Cardiac muscle cell (in vitro differentiated cells and primary cell): ENCODE measurements at places on chromosomes 12 and 14.

DNA sequence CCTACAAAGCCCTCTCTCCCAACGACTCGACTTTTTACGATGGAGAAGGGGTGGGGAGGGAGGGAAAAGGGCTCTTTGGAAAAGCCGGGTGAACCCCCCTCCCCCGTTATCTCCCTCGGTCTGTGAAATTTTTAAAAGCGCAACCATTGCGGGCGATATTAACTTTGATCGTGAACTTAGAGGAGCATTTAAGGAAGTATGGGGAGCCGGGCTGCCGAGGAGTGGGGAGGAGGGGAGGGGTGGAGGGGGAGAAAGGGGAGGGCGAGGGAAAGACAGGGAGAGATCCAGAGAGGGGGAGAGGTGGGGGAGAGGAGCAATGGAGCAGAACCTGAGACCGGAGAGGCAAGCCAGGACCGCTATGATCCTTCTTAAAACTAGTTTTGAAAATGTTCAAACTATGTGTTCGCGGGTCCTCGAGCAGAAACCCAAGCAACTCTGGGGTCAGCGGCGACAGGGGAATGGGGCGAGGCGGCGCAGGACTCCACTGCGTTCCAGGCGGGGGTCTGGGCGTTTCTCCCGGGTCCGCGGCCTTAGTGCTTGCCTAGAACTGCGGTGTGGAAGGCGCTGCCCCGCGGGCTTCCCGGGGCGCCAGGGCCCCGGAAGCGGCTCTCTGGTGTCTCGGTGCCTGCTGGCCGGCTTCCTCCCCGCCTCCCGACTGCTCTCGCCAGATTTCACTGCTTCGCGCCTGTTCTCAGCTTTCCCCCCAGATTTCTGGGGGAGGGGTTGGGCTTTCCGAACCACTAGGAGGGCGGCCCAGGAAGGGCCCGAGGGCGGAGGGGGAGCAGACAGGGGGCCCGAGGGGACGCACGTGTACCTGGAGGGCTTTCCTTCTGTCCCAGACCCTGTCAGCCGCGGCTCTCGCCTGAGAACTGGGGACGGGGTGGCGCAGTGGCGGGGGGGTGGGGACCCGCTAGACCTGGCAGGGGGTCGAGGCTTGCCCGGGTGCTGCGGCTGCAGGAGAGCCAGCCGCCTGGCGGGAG, at the start of gene HOTAIR:
Gene HOTAIR, minus strand, starts transcription at position 871 of the 980 bp plus-strand sequence.
- DNase-seq = no peak

GRCh38 chr12:58026897-58027891, 85.8 kb downstream of the ATP23 start:
- DNase-seq = no peak

GRCh38 chr12:86735851-86736250, 479.7 kb upstream of the MGAT4C start:
- no peak for DNase-seq

DNA sequence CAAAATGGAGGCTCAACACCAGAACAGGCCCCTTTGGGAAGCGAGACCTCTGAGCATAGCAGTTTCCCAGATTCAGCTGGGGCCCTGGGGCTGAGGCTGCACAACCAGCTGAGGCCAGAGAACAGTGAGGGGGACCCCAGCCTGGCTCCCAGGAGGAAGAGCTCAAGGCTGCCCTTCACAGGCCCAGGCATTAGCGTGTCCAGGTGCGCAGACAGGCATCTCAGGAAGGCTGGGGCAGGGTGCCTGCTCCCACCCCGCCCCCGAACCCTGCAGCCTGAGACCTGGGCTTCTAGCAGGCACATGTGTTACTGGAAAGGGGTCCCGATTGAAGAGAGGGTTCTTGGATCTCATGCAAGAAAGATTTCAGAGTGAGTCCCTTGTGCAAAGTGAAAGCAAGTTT, 27.2 kb downstream of the CALM1 start:
- no peak for DNase-seq

DNA sequence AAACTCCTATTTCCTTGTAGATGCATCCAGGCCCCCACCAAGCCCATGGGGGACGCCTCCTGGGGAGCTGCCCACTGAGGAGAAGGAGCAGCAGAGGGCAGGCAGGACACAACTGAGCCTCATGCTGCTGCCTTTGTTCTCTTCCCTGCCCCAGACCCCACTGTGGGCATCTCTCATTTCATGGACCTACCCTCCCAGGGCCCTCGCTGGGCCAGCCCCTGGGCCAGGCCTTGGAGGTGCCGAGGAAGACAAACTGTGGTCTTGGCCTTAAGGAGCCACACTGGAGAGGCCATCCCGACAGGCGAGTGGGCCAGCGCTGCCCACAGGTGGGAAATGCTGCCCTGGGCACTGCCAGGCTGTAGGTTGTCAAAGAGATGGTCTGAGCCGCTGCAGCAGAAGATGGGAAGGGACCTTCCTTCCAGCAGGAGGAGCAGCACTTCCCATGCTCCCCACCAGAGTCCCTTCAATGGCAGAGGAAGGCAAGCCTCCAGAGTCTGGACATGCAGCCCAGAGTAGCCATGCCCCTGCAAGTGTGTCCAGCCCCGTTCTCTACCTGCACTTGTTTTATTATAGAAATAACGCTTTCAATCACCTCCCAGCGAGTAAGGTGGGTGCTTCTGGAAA, 147.4 kb downstream of the BCL11B start:
- DNase-seq = no peak

- no peak for DNase-seq
Measured at GRCh38 chr12:86683568-86684304, 427.5 kb upstream of the MGAT4C start.

DNA sequence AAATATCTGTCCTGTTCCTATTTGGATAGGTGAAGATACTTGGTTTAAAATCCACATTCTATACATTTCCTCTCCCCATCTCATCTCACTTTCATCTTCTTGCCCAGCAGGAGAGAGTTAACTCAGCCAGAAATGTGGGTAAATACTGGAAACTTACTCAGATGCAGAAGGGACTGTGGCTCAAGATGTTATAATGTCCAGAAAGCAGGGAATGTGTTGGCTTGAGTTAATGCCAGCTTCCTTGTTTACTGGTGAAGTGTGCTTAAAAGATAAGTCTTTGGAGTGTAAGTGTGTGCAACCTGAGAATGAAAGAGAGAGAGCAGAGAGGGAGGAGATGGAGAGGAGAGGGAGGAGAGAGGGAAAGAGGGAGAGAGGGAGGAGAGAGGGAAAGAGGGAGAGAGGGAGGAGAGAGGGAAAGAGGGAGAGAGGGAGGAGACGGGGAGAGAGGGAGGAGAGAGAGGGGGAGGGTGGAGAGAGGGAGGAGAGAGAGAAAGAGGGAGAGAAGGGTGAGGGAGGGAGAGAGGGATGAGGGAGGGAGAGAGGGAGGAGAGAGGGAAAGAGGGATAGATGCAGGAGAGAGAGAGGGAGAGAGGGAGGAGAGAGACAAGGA, 22.0 kb upstream of the SNRPF start:
- DNase-seq = no peak

DNA sequence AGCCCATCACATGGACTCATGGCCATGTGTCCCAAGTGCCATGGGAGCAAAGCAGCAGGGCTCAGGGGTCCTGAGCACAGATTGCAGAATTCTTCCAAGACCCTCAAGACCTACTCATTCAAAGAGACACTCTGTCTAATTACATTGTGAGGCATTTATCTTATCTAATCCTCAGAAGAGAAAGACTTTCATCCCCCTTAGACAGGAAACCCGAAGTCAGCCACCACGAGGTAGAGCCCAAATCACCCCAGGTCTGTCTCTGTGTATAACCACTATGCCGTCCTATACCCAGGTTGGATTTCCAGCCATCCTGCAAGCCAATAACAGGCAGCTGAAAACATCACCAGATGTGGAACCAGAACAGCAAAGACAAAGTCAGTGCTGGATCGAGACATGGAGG, 8.9 kb upstream of the BCL11B start:
- DNase-seq = no peak

- peak; percentile 47 for DNase-seq
Measured at GRCh38 chr12:113241191-113242025, 20.1 kb downstream of the TPCN1 start.

DNA sequence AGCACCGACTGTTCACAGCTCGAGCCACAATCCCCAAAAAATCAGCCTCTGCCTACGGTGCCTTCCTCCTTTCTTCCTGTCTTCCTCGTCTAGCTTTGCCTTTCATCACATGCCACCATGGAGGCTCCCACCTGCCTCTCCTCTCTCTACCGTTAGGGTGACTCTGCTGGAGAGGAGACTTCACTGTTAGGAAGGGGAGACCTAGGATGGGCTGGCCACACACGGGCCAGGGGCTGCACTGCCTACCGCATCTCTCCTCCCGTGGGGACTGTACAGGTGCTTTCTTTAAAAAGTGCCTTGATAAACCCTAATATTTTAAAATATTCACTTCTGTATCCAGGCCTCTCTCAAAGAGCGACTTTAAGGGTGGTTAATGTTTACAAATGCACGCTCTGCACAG, 1104.7 kb downstream of the BCL11B start:
- no peak for DNase-seq

DNA sequence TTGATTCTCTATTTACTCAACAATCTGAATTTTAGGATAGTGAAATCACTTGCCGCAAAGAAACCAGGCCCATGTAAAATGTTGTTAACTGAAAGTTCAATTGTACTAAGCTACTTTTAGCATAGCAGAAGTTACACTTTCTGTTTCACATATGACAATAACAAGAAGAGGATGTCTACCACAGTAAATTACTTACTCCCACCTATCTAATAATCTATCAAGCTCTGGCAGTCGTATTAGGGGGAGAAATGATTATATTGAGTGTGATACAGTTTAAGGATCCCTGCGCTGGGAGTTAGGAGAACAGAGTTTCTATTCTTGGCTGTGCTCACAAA, 66.5 kb upstream of the CAND1 start:
- DNase-seq = no peak

DNA sequence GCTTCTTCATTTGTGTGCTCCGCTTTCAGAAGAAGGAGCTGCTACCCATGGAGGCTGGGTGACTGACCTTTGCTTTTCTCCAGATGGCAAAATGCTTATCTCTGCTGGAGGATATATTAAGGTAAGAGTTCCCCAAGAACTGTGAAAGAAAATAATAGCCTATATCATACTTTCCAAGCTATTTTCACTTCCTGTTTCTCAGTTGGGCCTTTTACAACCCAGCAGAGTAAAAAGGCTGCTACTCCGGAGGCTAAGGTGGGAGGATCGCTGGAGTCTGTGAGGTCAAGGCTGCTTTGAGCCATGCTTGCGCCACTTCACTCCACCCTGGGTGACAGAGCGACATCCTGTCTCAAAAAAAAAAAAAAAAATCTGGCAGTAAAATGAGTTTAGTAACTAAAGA, 82.1 kb downstream of the APAF1 start:
- no peak for DNase-seq

DNA sequence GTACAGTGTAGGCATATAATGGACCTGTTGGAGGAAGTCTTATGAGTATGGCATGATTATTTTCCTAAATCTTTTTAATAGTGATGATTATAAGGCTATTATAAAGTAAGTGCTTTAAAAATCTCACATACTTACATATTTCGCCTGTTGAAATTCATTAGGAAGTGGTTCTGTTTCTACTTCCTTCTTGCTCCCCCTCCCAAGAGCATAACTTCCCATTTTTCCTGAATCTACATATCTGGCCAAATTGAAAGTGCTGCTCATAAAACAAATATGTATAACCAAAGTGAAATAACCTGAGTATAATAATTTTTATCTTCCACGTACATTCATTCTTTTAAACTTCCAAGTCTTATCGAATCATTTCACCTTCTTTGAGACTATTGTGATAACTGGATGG, 455.6 kb upstream of the SEL1L start:
- no peak for DNase-seq
